ENCODE measurements at places on chromosomes 3 and 15.

DNA sequence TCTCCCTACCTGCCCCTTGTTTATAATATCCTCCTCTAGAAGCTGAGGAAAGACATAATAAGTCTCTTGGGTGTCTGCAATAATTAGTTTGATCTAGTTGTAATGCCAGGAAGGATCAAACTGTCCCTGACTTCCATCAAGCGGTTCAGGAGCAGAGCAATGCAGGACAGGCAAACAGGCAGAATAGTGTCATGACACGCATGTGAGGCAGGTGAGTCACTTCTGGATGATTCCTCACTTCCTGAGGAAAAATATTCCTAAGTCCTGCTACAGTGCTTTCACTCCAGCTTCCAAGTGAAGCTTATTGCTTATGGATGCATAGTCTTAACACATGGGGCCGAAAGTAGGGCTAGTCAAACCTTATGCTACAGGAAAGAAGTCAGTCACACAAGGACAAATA lies 85.8 kb downstream of the GREM1 start:
- no peak for DNase-seq

DNA sequence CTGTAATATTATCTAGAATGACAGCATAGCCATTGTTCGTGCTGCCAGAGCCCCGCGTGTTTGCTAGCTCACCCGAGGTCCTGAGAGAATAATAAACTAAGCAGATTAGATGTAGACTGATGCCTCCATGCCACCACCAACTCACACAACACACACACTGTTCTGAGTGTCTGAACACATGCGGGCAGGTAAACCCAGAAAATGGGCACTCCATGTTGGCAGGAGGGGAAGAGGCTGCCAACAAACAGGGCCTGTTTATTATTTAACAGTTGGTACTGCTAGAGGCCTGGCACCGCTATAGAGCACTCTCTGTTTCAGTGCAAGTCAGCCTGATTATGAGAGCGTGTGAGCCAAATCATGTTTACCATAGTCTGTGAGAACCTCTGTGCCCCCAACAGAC lies 299.0 kb downstream of the ZBTB20 start:
- no peak for DNase-seq

DNA sequence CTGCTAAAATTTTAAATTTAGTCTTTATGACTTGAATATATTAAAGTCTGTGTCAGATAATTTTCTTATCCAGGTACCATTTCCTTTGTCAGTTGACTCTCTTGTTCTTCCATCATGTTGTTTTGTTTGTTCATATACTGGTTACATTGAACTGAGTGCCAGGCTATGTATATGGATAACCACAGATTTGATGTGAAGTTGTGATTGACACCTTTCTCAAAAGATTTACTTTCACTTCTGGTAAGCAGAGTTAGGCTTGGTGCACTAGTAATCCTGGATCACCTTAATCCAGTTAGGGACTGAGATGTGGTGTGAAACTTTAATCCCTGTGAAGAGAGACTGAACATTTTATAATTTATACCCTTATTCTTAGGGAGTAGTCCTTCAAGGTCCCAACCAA lies 99.4 kb downstream of the ADAM10 start:
- DNase-seq = no peak

- peak; percentile 8 for DNase-seq
Measured at GRCh38 chr3:23810343-23811184, 4.8 kb downstream of the UBE2E1 start.

- no peak for DNase-seq
Measured at GRCh38 chr3:13570391-13571194, 21.7 kb downstream of the FBLN2 start.

DNA sequence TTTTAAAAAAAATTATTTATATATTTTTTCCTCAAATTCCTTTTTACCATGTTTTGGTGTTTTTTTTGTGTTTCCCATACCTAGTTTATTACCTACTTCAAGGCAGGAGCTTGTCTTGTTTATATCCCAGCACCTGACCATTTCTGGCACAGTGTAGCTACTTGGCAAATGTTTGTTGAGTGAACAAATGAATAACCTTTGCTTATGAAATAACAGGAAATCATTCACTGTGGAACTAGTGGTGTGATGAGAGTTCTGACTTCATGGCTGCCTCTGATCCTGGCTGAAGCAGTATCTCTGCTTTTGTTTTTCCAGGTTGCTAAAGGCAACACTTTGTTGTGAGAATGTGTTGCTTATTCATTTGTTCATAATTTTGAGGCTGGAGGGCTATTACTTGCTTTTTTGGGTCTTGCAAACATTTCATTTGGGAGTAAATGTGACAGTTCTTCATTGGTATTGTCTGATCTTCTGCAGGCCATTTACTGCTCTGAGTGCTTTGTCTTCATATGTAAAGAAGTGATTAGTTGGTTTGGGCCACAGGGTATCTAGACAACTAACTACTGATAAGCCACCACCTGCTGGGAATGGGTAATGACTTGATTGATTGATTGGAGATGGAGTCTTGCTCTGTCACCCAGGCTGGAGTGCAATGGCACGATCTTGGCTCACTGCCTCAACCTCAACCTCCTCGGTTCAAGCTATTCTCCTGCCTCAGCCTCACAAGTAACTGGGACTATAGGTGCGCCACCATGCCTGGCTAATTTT lies 5.7 kb downstream of the RAD54L2 start:
- no peak for DNase-seq

Measured in activated CD8-positive, alpha-beta memory T cell treated with anti-CD3 and anti-CD28 coated beads for 1 hour (primary cell).